ENCODE measurements at places on chromosomes 13 and 19.

DNA sequence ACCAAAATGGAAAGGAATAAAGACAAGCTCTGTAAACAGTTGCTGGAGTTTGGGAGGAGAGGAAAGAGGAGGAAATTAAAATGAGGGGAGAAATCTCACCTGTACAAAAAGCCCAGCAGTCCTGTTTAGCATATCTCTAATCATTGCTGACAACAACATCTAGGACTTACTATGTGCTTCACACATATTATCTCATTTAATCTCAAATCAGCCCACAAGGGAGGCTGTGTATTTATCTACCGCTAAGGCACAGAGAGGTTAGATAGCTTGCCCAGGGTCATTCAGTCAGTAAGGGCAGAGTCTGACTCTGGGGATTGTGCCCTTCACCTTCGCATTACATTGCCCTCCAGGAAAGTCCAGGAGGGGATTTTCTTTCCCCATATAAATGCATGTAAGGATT is 233.3 kb downstream of the DLEU7 start:
- peak; percentile 57 for DNase-seq

GRCh38 chr19:29320618-29321017 is 107.7 kb upstream of the UQCRFS1 start:
- DNase-seq = no peak

DNA sequence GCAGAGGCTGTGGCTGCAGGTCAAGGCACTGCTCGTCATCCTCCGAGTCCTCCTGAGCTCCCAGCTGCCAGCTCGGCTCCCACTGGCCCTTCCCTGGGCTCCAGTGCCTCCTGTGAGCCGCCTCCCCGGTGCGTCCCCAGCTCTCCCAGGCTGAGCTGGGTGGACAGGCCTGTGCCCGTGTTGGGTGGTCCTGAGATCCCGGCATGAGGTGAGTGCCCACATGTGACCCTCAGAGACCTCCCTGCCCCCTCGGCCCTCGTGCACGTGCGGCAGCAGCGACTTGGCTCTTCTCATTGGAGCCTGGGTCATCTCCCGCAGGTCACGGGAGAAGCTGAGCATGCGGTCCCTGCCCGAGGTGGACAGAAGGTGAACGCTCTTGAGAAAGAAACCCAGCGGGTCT is 15.4 kb downstream of the ADAT3 start:
- no peak for DNase-seq

- no peak for DNase-seq
Observed at GRCh38 chr13:78460176-78460575, 143.2 kb downstream of the POU4F1 start.

- no peak for DNase-seq
Observed at GRCh38 chr13:99722931-99723330, 221.7 kb downstream of the TM9SF2 start.

DNA sequence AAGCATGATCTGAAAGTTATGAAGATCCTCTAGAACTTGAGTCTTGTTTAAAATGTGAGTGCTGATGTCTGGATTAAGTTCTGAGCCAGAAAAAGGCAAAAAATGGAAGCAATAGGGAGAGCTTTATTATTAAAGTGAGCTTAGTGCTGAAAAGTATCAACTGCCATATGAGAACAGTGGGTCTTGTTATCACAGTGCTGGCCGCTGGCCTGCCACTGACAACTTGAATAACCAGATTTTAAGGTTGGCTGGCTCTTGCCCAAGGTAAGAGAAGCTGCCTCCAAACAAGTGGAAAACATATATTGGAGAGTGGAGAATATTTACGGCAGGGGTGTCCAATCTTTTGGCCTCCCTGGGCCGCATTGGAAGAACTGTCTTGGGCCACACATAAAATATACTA is 33.9 kb downstream of the NUFIP1 start:
- no peak for DNase-seq

- no peak for DNase-seq
Observed at GRCh38 chr13:46114613-46115012, 9.8 kb upstream of the CPB2 start.

Data from mesendoderm (in vitro differentiated cells).